Renal pelvis (tissue), 12 donors: ENCODE measurements at places on chromosomes 7 and 10. TPM values are rescaled to one million over a fixed set of nuclear protein-coding genes. Genes with fewer than 3 reads are reported as not detected.
A peak's percentile ranks its signal among the peaks of the same experiment; 100 is the strongest.

DNA sequence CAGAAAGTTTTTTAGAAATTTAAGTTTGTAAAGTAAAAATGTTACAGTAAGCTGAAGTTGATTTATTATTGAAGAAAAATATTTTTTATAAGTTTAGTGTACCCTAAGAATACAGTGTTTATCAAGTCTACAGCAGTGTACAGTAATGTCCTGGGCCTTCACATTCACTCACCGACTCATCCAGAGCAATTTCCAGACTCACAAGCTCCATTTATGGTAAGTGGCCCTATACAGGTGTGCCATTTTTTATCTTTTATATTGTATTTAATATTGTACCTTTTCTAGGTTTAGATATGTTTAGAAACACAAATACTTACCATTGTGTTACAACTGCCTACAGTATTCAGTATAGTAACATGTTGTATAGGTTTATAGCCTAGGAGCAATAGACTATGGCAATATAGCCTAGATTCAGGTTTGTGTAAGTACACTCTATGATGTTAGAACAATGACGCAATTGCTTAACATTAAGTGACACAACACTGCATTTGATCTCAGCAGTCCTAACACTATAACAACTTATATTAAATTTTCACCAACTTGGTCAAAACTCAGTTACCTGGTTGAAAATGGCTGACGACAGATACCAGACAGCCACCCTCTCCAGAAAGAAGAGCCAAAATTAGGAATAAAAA lies 45.7 kb downstream of the HIBADH start:
- no peak for DNase-seq

The MPLKIP gene
- polyA plus RNA-seq: 45.2 TPM

DNA sequence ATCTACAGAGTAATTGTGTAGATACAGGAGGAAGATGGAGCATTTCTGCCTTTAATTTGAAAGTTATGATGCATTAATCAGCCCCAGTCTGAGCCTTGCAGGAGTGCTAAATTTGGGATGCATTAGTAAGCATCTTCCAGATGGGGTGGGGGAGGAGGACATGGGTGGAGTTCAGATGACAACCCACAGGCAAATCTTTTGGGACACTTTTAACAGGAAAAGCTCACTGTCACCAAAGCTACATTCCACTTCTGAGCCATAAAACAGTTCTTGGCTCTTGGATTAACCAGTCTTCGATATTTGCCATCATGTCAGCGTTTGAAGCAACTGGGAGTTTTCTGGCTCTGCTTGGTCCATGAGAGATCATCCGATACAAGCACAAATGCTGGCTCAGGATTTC lies 121.1 kb downstream of the CXCL12 start:
- DNase-seq: no peak

- DNase-seq: no peak
Observed at GRCh38 chr10:178723-179122, 43.5 kb downstream of the ZMYND11 start.

The ZNF736 gene
- polyA plus RNA-seq: 23.5 TPM

The BMI1 gene
- polyA plus RNA-seq: 87.6 TPM

DNA sequence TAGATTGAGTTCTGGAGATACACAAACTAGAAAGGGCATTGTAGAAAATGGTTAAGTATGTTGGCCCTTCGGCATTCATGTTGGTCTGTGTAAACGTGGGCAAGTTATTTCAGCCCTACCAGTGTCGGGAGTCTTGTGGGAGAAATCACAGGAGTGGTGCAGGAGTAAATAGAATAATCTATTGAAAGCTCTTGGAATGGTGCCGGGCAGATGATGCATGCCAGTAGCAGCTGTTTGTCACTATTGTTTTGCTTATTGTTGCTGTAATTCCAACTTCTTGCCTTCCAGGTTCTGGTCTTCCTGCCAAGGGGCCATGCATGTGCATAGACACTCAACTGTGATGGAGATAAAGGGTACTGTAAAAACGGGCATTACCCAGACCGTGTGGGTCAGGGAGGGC lies 259.4 kb downstream of the CAMK1D start:
- DNase-seq: no peak

- DNase-seq: no peak
Observed at GRCh38 chr10:50351483-50352146, 100.3 kb upstream of the ASAH2 start.

The LGI1 gene
- polyA plus RNA-seq: 7.1 TPM

GRCh38 chr7:128882134-128882533 lies 19.5 kb downstream of the ATP6V1F start:
- no peak for DNase-seq

- no peak for DNase-seq
Observed at GRCh38 chr10:113905756-113906155, 51.3 kb downstream of the NHLRC2 start.

- DNase-seq: no peak
Observed at GRCh38 chr10:18545621-18546305, 105.6 kb downstream of the NSUN6 start.

GRCh38 chr7:30470771-30471170 lies 7.8 kb downstream of the NOD1 start:
- peak; percentile 63 for DNase-seq

GRCh38 chr7:37510043-37510634 lies 61.5 kb upstream of the ELMO1 start:
- DNase-seq: no peak

The TMEM139 gene
- 62.3 TPM for polyA plus RNA-seq
